ENCODE measurements at places on chromosomes 6 and 20.

GRCh38 chr20:39295301-39295700 lies 333.2 kb downstream of the DHX35 start:
- no peak for DNase-seq

GRCh38 chr6:166907373-166907841 lies 48.9 kb downstream of the RNASET2 start:
- no peak for DNase-seq

DNA sequence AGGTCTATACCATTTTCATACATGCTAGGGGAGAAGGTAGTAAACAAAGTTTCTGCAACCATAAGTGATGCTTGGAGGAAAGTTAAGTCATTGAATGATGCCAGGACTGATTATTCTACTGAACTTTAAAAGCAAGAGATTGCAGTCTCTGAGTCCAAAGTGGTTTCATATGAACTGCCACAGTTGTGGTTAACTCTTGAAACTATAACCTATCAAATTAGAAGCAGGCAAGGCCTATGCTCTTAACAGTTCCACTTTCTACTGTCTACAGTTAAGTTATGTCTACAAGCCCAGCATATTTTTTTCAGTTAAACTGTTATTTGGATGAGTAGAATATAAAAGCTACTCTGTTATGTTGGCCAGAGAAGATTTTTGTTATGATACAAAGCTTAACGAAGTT lies 326.5 kb upstream of the RUNX2 start:
- DNase-seq, result no peak

DNA sequence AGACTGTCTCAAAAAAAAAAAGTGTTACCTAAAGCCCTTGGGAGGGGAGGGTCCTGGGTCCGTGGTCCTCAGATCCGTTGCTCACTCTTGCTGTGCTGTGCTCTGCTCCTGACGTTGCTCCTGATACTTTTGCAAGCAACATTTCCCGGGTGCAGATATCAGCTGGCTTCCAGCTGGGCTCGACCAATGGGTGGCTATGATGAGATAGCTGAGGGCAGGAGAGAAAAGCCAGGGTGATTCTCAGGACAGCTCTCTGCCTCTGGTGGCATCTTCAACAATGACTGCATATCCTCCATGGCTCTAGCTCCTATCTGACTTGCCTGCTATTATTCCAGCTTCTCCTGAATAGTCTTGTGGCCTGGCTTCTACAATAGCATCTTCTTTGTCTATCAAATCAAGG lies 134.5 kb downstream of the RPS12 start:
- no peak for DNase-seq

- DNase-seq, result no peak
Measured at GRCh38 chr6:12110523-12111362, 98.6 kb downstream of the HIVEP1 start.

DNA sequence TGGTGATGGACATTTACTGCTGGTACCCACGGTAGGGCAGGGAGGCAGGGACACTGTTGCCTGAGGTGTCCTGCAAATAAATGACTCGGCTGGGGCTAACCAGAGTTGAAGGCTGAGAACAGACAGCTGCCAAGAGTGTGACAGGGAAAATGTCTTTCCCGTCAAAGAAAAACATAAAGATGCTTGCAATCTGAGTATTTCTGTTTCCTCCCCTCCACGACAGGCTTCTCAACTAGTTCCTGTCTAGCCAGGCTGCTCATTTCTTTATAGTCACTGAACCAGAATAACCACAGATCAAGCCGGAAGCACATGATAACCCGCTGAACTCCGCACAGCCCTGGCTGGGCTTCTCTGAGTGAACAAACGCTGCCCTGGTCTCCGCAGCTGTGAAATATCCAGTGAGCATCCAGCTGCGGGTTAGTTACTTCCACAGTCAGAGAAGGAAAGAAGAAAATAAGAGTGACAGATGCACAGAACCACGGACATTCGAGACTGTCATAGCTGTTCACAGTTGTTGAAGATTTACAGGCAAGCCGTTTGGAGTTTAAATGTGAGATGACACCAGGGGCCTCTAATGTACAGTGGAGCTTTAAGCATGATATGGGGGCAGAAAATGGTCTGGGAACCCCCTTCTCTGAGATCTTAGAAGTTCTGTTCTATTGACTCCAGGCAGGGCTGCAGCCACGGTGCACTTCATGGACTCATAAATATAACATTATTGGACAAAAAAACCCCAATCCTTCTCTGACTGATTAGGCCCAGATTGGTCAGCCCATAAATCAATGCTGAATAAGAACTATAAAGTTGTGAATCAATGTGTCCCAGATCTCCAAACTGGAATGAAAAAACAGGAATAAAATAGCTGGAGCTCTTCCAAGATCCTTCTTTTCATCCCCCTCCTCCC lies 299.9 kb upstream of the SUPT3H start:
- DNase-seq, result peak; percentile 63

DNA sequence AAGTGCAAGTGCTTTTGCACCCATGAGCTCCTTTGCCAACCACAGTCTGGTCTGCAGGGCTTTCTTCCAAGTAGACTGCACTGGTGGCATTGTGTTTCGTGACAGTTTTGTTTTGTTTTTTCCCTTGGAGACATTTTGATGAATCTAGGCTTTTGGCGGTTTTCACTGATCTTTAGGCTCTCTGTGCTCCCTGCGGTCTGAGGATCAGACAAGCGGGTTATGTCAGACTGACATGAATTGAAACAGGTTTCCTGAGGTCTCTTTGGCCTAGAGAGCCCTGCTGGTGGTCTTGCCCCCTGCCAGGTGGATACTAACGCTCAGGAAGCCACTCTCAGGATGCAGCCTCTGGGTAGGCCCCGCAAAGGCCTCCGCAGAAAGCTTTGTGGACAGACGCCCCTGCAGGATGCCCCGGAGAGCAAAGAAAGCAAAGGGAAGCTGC lies 555.4 kb upstream of the AGPAT4 start:
- no peak for DNase-seq

- no peak for DNase-seq
Measured at GRCh38 chr6:64912966-64913365, 794.1 kb downstream of the EYS start.

- peak; percentile 55 for DNase-seq
Measured at GRCh38 chr20:32789896-32790750, 27.9 kb downstream of the DNMT3B start.

GRCh38 chr20:16007164-16007563 lies 566.1 kb downstream of the KIF16B start:
- DNase-seq, result no peak

DNA sequence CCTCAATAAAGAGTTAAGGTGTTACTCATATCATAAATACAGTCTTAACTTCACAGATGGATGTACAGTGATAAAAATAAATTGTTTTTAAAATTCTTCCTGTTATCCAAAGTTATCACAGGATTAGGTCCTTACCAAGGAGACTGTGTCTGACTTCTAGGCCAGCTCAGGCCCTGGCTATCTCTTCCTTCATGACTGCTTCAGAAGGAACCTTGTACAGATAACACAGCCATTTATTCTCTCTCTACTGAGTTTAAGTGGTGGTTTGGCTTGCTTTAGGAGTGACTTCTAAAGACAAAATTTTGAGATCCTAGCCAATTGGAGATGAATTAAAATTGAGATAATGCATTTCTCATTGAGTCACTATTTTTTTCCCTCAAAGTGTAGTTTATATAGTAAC lies 40.8 kb upstream of the RNF182 start:
- DNase-seq, result no peak

- DNase-seq, result no peak
Measured at GRCh38 chr20:44536175-44536574, 14.3 kb upstream of the SERINC3 start.

DNA sequence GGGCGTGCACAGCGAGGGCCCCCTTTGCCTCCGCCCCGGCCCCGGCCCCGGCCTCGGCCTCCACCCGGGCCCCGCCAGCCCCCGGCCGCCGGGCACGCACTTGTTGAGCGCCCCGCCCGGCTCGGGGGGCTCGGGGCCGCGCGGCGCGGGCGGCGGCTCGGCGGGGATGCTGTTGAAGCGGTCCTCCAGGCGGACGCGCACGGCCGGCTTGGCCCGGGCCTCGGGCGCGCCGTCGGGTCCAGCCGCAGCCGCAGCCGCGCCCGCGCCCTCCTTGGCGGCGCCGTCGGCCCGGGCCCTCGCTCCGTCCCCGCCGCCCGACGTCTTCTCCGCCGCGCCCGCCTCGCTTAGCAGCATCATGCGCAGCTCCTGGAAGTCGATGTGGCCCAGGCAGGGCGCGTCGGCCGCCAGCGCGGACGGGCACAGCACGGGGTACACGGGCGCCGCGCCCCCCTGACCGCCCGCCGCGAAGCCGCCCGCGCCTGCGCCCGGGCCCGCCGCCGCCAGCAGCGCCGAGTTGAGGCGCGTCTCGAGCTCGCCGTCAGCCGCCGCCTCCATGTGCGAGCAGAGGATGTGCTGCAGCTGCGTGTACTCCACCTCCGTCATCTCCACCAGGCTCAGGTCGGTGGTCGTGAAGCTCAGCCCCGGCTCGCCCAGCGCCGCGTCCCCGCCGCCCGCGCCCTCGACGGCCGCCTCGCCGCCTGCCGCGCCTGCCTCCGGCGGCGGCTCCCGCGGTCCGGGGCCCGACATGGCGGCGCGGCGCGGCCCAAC lies 514 bp downstream of the TCFL5 start:
- DNase-seq, result no peak

DNA sequence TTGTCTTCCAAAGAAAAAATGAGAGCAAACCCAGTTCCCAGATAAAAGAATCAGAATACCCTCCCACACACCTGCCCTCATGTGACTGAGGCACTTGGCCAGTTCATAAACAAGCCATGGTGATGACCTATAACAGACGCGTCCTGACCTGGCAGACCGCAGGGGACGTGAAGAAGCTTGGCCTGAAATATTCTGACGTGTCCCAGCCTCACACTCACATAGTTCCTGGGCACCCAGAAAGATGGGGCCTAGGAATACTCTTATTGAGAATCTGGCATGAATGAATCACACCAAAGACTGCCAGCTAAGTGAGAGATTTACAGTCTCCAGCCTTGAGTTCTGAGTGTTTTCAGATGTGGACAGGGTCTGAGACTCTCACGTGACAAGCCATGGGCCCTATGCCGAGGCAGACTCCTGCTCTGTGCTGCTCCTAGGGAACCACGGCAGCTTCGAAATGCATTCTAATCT lies 17.2 kb upstream of the MAP3K4 start:
- DNase-seq, result no peak

DNA sequence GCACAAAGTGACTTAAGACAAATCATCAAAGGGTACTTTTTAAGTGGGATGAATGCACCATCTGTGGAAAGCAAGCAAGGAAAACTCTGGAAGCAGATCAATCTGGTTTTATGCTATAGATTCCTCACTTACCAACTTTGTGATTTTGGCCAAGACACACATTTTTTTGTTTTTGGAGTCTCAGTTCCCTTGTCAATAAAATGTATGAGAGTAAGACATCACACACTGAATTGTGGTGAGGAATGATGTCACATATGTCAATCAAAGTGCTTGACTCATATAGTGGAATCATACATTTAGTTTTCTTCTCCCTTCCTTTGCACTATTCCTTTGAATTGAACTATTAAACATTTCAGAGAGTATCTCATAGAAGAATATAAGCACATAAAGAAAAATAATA lies 620.5 kb upstream of the CITED2 start:
- DNase-seq, result no peak

- no peak for DNase-seq
Measured at GRCh38 chr6:88512951-88513350, 346.8 kb upstream of the CNR1 start.

- no peak for DNase-seq
Measured at GRCh38 chr6:166636191-166636933, 9.3 kb upstream of the RPS6KA2 start.

- no peak for DNase-seq
Measured at GRCh38 chr20:14720251-14720650, 382.8 kb upstream of the FLRT3 start.

- no peak for DNase-seq
Measured at GRCh38 chr6:13776602-13777001, 37.8 kb downstream of the MCUR1 start.

DNA sequence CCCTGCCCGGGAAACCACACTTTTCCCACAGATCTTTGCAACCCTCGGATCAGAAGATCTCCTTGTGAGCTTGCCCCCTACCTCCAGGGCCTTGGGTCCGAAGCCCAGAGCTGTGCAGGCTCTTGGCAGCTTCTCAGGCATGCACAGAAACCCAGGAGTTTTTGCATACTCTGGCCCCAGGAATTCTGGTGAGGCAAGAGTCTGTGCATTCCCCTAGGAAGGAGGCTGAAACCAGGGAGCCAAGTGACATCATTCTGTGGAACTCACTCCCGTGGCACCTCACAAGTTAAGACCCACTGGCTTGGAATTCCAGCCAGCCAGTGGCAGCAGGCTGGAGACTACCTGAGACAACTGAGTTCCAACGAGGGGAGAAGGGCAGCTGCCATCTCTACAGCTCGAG lies 100.1 kb downstream of the TNFRSF21 start:
- DNase-seq, result no peak

GRCh38 chr20:39105551-39105950 lies 143.4 kb downstream of the DHX35 start:
- no peak for DNase-seq

DNA sequence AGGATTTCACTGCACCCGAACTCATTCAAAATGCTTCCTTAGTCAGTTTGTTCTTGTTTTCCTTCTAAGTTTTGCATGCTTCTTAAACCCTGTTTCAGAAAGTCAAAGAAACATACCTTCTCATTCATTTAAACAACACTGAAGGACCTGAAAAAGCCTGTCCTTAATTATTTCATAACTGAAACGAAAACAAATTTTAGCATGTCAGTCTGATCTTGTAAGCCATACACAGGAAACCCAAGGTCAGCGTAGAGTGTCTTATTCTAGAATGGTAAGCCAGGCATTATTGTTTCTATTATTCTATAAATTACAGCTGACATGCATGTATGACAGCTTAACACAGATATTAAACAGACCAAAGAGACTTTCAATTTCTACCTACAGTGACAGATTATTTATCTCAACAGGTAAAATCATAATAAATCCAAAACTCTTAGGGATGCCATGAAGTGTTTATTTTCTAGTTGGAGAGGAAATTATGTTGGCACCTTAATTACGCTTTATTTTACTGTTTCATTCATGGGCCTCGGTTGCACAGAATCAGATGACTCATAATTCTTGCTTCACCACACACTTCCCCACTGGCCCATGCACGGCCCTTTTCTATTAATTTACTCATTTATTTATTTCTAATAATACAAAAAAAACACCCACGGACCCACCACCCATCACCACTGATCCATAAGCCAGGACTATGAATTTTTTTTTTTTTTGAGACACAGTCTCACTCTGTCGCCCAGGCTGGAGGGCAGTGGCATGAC lies 39.3 kb upstream of the DUSP22 start:
- no peak for DNase-seq

GRCh38 chr6:24778121-24778520 lies 3.4 kb downstream of the GMNN start:
- no peak for DNase-seq

DNA sequence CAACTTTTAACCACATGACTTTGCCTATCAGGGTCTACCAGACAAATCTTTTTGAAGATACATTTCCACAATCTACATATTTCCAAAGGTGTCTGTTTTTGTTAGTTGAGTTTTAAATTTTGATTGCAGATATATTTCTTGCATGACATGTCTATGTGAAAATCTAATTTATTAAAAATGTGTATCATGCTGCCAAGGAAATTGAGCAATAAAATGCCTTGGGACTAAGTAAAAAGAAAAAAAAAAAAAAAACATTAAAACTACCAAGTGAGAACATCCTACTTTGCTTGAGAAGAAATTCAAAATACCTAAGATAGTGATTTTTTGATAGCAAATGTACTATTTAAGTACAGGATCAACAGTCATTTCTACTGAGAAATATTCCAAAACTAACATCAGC lies 17.7 kb downstream of the SLC17A5 start:
- no peak for DNase-seq

- peak; percentile 8 for DNase-seq
Measured at GRCh38 chr6:100378576-100378975, 86.1 kb downstream of the SIM1 start.

Data from foreskin melanocyte (primary cell).